ENCODE measurements at places on chromosomes 6 and 20.

GRCh38 chr6:168238159-168238909 is 81.2 kb downstream of the DACT2 start:
- DNase-seq: no peak

- no peak for DNase-seq
These were observed 58.4 kb downstream of the PTPN1 start for GRCh38 chr20:50568549-50568942.

DNA sequence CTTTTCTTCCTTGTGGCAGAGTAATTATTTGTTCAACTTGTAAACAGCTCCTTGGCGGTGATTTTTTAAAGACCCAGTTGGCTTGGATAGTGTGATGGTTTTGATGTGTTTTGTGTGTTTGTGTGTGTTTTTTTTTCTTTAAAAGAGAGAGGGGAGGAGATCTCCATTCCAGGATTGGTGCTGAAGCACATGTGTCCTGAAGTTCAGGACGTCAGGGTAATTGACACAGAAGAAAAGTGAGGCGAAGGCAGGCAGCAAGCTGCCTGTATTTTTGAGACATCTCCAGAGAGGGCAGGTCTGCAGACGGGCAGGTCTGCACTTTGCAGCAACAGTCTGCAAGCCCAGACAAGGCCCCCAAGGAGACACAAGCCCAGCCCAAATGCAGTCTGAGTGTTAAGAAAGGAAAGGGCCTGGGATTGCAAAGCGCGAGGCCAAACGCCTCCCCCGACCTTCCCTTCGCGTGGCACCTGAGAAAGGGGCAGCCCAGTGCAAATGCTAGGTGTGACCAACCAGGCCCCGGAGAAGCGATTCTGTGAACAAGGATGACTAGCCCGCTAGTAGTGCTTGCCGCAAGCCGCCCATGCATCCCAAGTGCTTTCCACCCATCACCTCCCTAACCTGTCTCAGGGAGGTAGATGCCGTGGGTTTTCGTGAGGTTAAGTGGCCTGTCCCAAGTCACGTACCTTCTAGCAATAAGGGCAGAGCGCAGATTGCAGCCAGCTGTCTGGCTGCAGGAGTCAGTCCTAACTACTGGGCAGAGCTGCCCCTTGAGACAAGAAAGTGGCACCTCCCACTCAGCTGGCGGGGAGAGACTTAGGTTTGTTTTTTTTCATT is 230.5 kb downstream of the ZMYND8 start:
- no peak for DNase-seq

DNA sequence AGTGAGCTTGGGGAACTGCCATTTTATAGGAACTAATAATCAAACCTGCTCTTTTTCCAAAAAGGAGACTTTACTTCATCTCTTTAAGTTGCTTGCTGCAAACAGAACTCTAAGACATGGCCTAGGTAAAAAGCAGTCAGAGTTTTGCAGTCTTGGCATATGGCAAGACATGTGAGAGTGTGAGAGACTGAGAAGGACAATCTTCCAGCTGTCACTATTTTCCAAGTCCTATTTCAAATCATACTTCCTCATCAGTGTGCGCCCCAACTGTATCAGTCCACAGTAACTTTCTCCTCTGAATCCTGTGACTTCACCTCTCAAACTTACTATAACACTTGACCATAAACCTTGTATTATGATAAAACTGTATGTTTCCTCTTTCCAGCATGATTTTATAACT is 10.4 kb downstream of the CALHM6 start:
- no peak for DNase-seq
